Vagina (tissue), 2 donors: ENCODE measurements at places on chromosomes 1 and 21.

- DNase-seq = no peak
Observed at GRCh38 chr1:9119745-9120144, 9.2 kb downstream of the GPR157 start.

GRCh38 chr1:202685641-202686040 lies 24.6 kb downstream of the SYT2 start:
- DNase-seq = no peak

- DNase-seq = no peak
Observed at GRCh38 chr1:214251354-214251753, 29.6 kb upstream of the SMYD2 start.

DNA sequence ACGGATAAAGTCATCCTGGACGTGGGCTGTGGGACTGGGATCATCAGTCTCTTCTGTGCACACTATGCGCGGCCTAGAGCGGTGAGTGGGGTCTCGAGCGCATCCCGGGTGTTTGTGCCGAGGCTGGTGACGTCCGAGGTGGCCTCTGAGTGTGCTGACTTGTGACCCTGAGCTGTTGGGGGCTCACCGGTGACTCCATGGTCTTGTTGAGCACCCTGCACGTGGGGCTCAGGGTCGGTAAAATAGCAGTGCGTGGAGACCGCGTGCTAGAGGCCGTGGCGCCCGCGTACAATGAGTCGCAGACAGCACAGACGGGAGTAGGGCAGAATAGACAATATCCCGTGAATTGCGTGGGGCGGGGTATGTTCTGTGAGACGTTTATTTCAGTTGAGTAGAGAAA lies 13.1 kb downstream of the PRMT2 start:
- peak; percentile 56 for DNase-seq

- DNase-seq = no peak
Observed at GRCh38 chr1:40401473-40402201, 28.1 kb downstream of the SMAP2 start.

GRCh38 chr1:158996998-158997397 lies 12.7 kb upstream of the IFI16 start:
- DNase-seq = no peak

DNA sequence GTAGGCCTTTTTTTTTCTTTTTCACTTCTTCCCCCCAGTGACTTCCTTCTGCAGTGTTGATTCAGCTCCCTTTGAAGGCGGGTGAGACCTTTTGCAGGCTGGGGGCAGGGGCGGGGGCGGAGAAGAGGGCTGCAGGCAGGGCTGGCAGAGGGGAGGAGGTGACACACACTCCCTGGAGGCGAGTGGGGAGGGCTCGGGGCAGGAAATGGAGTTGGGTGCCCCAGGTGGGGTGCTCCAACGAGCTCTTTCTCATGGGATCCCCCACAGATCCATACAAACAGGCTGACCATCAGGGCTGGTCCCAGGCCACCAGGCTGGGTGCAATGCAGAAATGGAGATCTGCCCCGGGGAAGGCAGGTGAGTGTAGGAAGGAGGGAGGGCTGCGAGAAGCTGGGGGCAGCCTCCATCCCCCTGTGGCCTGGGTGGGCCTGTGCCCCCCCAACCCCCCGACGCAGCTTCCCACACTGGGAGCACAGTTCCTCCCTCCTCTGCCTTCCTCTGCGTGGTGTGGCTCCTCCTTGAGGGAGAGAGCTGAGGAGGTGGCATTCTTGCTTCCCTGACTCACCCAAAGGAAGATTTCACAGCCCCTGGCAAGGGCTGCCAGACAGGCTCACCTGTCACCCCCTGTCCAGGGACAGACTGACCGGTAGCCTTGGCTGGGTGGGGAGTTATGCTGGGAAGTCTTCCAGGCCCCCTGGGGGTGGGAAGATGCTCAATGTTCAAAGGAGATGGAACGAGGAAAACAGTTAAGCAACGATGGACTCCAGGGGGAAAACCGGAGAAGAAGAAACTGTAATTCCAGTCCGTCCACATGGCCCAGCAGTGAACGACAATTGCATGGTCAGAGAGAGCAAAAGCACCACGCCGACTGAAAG lies 7.1 kb upstream of the ITGB2 start:
- no peak for DNase-seq

DNA sequence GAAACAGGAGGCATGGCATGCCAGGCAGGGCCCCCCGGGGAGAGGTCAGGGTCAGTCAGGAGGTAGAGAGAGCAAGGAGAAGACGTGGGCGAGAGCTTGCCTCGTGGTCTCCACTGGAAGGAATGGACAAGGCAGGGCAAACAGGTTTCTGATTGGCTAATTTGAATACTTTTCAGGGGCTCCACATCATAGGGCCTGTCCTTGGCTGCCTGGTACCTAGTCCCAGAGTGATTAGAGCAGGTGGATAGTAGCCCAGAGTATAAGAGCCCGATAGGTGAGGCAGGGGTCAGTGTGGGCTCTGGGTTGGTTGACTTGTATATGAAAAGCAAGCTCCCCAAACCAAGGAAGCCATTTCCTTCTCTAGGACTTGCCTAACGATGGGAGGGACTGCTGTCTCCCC lies 178.6 kb downstream of the ZP4 start:
- DNase-seq = no peak

- peak; percentile 42 for DNase-seq
Observed at GRCh38 chr21:39730418-39731157, 14.4 kb upstream of the IGSF5 start.

DNA sequence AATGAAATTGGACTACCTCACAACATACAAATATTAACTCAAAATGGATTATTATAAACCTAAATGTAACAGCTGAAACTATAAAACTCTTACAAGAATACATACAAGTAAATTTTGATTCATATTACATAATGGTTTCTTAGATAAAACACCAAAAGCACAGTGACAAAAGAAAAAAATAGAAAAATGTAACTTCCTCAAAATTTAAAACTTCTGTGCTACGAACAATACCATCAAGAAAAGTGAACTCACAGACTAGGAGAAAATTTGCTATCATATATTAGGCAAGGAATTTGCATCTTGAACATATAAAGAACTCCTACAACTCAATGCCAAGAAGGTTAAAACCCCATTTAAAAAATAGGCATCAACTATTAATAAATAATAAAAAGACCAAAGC lies 31.2 kb downstream of the ANGPTL3 start:
- no peak for DNase-seq

DNA sequence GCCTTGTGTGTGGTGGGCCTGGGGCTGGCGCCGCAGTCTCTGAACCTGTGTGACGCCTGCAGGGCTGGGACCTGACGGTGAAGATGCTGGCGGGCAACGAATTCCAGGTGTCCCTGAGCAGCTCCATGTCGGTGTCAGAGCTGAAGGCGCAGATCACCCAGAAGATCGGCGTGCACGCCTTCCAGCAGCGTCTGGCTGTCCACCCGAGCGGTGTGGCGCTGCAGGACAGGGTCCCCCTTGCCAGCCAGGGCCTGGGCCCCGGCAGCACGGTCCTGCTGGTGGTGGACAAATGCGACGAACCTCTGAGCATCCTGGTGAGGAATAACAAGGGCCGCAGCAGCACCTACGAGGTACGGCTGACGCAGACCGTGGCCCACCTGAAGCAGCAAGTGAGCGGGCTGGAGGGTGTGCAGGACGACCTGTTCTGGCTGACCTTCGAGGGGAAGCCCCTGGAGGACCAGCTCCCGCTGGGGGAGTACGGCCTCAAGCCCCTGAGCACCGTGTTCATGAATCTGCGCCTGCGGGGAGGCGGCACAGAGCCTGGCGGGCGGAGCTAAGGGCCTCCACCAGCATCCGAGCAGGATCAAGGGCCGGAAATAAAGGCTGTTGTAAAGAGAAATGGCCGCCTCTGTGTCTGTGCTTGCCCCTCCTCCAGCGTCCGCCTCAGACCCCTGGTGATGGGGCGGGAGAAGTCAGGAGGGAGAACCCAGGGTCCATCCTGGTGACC lies 788 bp downstream of the ISG15 start:
- DNase-seq = no peak

DNA sequence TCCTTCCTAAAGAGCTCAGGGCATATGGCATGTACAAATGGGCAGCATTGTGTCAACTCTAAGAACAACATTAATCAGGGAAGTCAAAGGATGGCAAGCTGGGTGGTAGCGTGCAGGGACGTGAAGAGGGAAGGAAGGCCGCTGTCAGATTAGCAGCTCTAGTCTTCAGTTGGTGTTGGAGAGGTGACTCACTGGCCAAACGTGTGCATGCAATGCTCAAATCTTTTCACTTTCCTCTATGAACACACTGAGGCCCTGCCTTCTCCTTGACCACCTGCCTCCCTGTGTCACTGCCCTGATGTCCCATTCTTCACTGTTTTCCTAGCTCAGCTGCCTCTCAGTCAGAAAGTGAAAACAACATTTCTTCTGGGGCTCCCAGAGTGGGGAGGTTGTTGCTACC lies 5.9 kb upstream of the PIGR start:
- no peak for DNase-seq

- no peak for DNase-seq
Observed at GRCh38 chr1:84996846-84997666, at the start of gene MCOLN2. MCOLN2 (minus strand) TSS chr1:84997113; CDS start chr1:84996872, 241 bp downstream.

DNA sequence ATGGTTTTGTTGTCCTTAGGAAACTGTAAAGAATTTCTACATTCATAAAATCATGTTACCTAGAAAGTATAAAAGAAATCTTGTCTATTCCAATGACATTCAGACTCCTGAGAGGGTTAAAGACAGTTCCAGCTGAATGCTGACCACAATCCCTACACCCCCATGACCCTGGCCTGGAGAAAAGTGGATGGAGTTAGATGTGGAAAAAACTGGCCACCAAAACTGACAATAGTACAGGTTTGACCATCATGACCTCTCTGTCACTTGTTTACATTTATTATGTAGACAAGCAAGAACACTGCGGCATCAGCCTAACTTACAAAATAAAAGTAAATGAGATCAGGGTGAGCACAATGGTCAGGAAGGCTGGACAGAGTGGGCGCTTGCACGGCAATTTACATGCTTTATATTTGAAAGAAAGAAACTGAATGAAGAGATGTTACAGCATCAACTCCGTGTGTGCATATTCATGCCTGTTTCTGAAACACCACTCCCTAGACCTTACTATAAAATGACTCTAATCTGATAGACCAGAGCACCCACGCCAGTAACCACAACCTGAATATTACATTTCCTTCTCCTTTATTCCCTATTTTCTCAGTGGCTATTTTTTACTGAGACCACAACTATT lies 116.0 kb downstream of the ESRRG start:
- no peak for DNase-seq

DNA sequence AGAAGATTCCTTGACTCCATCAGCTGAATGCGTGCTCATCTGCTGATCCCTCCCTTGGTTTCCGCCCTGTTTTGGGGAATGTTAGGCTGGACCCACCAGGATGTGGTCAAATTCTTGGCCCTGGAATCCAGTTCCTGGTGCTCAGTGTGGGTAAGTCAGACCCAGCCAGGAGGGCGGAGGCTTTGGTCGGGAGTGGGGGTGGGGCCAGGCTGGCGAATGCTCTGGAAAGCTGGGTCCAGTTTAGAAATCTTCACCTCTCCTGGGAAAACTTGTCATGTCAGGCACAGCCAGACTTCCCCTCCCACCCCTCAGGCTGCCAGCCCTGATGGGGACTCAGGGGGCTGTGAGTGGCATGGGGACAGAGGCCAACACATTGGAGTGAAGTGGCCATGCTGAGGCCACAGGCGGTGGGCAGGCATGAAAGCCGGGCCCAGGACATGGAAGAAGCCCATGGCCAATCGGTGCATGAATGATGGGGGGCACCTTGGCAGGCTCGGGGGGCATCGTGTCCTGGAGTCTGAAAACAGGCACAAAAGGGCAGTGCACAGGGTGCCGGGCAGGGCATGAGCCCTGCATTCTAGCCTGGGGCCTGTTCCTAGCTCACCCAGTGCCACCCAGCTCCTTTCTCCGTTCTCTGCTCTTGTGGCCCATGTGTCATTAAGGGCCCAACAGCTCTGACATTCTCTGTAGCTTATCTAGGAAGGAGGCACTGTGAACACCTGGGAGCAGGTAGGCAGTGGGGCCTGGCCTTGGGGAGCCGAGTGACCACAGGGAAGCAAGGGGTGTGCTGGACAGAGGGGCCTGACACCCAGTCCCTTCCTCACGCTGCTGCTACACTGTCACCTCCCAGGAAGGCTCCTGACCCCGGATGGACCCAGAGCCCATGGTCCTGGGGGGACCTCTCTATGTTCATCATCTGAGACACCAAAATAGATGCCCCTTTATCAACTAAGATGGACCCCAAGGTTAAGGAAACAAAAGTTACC lies 14.6 kb upstream of the PADI1 start:
- DNase-seq = peak; percentile 93

GRCh38 chr1:143699115-143699514 lies 272.7 kb downstream of the FAM72C start:
- DNase-seq = no peak

GRCh38 chr21:16943231-16943630 lies 569.6 kb upstream of the CXADR start:
- no peak for DNase-seq

DNA sequence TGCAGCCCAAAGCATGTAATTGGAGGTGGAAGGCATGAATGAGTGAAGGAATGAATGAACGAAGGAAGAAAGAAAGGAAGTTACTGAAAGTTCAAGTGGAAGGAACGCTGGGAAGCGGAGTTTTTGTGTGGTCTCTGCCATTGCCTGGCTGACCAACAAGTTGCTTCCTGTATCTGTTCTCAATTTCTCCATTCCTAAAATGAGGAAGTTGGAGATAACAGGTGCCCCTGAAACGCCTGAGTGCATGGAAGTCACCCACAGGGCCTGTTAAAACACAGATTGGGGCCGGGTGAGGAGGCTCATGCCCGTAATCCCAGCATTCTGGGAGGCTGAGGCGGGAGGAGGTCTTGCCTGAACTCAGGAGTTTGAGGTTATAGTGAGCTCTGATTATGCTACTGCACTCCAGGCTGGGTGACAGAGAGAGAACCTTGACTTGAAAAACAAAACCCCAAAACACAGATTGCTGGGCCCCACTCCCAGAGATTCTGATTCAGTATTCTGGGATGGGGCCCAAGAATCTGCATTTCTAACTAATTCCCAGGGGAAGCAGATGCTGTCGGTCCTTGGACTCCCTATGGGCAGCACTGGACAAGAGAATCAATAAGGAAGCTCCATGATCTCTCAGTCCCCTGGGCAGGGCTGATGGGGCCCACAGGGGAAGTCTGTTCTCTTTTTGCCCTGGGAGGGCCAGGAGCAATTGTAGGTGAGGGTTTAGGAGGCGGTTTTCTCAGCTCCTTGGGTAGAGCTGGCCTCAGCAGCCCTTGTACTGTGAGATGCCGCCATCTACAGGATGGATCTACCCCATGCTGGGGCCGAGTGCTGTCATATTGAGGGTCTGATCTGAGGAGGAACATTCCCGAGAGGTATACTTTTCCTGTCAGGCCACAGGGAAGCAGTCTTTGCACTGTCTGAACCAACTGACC lies 3.3 kb upstream of the CNR2 start:
- no peak for DNase-seq

GRCh38 chr1:182602935-182603645 lies 1.1 kb downstream of the RGS16 start:
- DNase-seq = no peak

DNA sequence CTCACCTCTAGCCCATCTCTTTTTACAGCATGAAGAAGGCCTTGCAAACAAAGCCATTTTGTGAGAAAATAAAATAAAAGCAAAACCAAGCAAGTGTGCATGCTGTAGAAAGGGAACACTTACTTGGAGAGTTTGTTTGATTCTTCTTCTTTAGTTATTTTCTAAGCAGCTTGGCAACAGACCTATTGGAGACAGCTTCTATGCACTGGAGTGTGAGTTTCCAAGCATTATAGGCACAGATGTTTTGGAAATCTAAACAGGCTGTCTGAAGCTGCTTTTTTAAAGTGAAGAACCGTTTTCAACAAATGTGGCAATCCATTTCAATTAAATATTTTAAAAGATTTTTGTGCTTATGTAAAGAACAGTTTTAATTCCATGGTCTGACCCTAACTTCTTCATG lies 76.6 kb downstream of the NGF start:
- DNase-seq = no peak

GRCh38 chr1:59967780-59968179 lies 41.2 kb upstream of the CYP2J2 start:
- no peak for DNase-seq

GRCh38 chr1:167708940-167709389 lies 12.8 kb upstream of the MPZL1 start:
- DNase-seq = no peak
